ENCODE measurements at places on chromosomes 3 and 15.

- DNase-seq = no peak
Measured at GRCh38 chr3:154971771-154972326, 108.3 kb upstream of the MME start.

DNA sequence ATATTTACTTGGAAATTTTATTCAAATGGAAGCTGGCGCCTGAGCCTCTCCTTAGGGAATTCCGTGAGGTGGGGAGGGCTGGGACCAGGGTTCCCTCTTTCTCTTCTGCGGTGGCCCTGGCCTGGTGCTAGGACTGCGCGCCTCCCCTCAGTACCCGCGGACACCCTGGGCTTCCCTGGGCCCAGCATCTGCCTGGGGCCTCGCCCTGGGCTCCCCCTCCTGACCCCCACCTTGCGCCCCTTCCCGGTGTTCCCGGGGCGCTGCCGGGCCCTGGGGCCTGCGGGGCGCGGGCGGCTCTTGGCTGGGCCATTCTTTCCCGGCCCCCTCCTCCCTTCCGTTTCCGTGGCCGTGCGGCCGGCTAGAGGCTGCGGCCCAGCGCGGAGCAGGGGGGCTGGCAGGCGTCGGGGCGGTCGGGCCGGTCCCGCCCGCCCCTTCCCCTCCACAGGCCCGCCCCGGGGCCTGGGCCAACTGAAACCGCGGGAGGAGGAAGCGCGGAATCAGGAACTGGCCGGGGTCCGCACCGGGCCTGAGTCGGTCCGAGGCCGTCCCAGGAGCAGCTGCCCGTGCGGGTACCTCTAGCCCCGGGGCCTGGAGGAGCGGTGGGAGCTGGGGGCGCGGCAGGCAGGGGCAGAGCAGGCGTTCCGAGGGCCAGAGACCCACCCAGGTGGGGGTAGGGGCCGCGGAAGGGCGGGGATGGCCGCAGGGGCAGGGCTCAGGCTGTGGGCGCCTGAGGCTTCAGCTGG lies at the start of gene FES:
TSS of gene FES (plus strand) at position 529 of the 743 bp plus-strand sequence. CDS start 542 bp downstream, outside the sequence.
- no peak for DNase-seq

DNA sequence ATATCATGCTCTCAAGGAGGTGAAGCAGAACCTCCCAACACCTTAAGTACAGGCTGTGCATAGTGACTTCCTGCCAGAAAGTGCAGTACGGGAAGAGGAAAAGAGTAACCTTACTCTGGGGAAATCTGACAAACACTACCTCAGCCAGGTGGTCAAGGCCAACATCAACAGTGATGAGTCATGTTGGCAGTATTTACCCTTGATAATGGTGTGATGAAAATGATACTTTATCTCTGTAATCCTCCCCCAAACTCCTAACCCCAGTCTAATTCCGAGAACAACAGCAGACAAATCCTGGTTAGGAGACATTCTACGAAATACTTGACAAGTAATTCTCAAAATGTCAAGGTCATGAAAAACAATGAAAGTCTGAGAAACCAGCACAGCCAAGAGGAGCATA lies 26.5 kb downstream of the ANKDD1A start:
- DNase-seq = no peak

- DNase-seq = no peak
Measured at GRCh38 chr3:21094686-21095085, 656.3 kb downstream of the ZNF385D start.

- no peak for DNase-seq
Measured at GRCh38 chr3:130950124-130950523, 56.2 kb downstream of the ATP2C1 start.

DNA sequence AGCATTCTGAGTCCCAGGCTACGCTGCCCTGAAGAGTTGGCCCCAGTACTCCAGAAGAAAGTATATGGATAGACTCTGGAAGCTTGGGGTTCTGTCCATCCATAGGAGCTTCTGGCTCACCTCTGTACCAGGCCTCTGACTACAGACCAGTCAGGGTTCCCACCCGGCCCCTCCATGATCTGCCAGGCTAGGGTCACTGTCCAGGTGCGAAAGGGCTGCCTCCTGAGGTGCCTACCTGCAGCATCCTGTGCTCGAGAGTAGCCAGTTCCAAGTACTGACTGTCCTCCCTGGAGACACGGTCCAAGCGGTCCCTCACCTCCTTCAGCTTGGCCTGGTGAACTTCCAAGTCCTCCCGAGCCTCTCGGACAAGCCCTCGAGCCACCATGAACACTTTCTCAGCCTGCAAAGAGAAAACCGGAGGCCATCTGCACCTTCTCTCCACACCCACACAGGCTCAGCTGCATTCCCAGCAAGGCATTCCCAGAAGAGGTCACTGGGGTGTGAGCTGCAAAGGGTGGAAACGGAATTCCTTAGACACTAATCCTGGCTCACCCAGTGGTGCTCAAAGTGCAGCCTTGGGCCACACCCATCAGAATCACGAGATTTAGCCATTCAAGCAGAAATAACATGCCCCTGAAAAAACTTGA lies 3.7 kb upstream of the PLXNB1 start:
- DNase-seq = no peak

GRCh38 chr3:154182322-154182922 lies 61.2 kb downstream of the ARHGEF26 start:
- no peak for DNase-seq

- DNase-seq = no peak
Measured at GRCh38 chr3:109275702-109276293, 40.5 kb downstream of the DPPA2 start.

DNA sequence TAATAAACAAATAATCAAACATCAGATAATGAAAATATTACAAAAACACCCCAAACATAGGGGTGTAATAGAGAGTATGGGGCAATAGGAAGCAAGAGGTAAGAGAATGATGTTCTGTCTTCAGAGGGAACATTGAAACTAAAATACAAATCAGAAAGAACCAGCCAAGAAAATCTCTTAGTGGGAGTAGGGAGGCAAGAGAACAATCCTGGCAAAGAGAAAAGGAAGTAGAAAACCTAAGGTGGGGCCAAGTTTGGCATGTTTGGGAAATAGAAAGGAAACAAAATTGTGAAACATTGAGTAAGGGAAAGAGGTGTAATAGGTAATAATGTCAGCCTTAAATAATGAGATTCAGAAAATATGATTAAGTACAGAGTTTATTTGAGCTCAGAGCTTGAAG lies 467.1 kb downstream of the RBMS3 start:
- DNase-seq = no peak

DNA sequence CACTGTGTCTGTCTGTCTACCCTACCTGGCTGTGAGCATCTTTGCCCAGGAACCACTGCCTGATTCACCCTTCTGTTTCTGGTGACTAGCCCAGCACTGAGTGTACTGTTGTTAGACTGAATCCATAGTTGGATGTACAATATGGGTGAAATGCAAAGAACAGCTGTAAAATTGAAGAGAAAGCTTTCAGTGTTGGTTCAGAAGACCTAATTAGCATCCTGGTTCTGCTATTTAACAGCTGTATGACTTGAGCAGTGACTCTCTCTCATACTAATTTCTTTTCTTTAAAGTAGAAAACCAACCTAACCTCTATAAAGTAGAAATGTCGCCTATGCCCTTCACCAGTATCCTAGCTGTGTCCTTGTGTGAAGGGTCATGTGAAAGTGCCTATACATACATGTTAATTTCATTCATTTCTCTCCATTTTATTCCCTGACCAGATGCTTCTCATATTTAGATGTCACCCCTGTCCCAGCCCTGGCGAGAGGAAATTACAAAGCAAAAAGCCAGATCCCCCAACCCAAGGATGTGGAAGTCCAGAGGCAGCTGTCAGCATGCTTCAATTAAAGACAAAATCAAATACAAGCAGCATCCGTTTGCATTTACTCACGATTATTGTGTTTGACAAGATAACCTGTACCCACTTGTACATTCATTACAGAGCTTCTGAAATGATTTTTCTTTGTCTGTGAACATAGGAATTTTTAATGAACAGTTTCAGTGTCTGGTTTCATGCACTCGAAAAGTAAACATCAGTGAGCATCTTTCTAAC lies 305.7 kb upstream of the ICE2 start:
- DNase-seq = no peak

- DNase-seq = no peak
Measured at GRCh38 chr15:85555875-85556617, 175.6 kb downstream of the AKAP13 start.

DNA sequence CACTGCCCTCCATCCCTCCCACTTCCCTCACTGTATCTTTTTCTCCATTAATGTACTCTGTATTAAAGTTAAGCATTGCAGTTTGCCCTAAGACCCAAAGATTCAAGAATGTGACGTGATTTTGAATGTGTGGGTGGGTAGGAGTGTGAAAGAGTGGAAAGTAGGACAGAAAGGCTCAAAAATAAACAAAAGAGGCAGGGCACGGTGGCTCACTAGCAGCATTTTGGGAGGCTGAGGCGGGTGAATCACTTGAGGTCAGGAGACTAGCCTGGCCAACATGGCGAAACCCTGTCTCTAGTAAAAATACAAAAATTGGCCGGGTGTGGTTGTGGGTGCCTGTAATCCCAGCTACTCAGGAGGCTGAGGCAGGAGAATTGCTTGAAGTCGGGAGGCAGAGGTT lies 18.4 kb downstream of the TFRC start:
- DNase-seq = no peak

DNA sequence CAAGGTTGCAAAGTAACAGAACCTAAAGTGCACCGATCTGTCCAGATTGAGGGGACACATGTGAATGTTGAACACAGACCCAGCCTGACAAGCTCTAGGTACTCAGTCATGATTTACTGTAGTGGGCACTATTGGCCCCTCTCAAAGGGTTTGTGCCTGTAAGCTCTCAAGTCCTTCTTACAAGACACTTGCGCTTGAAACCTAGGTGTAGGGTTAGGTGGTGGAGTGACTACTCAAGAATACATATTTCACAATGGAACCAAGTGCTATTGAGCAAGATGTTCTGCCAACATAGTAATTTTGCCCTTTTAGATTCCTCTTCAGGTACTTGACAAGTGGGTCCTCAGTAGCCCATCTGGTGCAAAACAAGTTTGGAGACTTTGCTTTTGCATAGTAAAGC lies 169.9 kb downstream of the AKAP13 start:
- no peak for DNase-seq

- no peak for DNase-seq
Measured at GRCh38 chr3:126197854-126198584, 17.6 kb upstream of the ALDH1L1 start.

- DNase-seq = no peak
Measured at GRCh38 chr3:81581966-81582599, 179.4 kb downstream of the GBE1 start.

DNA sequence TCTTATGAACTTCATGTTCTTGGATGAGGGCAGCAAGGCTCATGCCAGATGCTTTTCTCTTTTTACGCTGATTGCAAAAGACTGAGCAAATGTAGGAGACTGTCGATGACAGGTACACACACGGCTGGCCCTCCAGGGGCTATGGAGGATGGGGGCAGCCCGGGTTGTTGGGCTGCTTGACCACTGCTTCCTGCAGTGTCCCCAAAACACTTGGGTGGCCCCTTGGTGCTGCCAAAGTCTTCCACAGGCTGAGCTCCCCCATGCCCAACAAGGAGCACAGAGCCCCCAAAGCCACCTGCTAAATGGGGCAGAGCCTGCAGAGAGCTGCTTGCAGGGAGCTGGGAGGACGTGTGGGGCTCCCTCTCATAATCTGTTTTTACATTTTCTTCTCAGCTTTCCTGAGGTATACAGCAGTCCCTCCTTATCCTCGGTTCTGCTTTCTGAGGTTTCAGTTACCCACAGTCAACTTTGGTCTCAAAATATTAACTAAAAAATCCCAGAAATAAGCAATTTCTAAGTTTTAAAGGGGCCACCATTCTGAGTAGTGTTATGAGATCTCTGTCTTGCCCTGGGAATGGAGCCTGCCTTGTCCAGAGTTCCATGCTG lies 7.3 kb downstream of the PRR23E start:
- no peak for DNase-seq

DNA sequence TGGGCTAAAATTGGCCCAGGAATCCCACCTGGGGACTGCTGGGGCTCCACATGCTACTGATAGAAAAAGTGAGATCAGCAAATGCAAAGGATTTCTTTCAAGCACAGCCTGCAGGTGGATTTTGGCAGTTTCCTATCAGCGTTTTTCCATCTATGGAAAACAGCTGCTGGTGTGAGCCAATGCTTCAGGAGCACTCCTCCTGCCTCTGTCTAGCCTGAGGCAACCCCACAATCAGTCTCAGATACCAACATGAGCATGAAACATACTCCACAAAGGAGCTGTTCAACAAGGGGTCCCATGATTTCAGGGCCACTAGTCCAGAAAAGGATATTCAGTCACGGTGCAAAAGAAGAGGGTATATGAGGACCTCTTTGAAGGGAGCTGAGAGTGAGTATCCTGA lies 311.5 kb upstream of the THBS1 start:
- DNase-seq = no peak

GRCh38 chr3:101458387-101458786 lies 54.6 kb downstream of the SENP7 start:
- no peak for DNase-seq

DNA sequence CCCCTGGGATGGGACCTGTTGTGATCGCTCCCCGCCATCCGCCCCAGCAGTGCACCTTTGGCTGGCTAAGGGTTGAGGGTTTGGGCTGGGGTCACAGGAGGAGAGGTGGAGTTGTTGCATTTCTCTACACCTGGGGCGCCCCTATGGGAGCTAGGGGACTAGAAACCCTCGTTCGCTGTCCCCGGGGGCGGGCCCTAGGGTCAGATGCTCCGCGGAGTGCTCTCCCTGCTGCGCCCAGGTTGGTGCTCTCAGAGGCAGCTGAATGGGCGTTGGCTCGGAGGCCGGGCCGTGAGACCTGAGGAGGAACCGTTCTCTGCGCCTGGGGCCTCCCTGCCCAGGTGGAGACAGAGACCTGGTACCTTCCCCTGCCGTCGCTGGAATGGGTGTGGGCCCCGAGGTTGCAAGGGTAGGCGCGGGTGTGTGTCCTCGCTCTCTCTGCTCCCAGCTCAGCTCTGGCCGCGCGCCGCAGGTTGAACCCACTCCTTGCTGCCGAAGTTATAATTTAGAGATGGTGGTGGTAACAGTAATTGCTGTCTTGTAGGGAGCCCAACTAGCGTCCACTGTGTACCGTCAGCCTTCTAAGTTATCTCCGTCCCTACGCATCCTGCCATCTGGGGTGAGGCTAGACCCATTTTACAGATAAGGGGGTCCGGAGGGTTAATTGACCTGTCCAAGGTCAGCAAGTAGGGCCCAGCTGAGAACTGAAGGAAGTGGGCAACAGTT lies 965 bp downstream of the FLNB start:
- DNase-seq = peak; percentile 10

DNA sequence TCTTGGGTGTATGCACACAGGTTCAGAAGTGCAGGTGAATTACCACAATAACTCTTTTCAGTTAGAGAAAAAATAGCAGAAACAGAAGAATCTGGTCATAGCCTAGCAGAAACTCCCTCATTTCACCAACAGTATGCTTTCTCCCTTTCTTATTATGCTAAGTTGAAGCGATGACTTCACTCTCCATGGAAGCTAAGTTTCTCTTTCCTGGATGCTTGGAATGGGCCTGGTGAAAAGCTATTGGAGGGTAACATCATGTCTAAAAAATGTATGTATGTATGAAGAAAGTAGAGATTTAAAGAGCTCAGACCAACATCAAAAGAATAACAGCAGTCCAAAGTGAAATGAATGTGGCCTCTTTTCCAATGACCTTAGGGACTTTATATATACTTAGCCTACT lies 145.5 kb downstream of the TIGIT start:
- no peak for DNase-seq
